ENCODE measurements at places on chromosomes 11 and 22.
A peak's percentile ranks its signal among the peaks of the same experiment; 100 is the strongest.

- no peak for DNase-seq
Measured at GRCh38 chr11:96024666-96025065, 100.8 kb upstream of the MTMR2 start.

DNA sequence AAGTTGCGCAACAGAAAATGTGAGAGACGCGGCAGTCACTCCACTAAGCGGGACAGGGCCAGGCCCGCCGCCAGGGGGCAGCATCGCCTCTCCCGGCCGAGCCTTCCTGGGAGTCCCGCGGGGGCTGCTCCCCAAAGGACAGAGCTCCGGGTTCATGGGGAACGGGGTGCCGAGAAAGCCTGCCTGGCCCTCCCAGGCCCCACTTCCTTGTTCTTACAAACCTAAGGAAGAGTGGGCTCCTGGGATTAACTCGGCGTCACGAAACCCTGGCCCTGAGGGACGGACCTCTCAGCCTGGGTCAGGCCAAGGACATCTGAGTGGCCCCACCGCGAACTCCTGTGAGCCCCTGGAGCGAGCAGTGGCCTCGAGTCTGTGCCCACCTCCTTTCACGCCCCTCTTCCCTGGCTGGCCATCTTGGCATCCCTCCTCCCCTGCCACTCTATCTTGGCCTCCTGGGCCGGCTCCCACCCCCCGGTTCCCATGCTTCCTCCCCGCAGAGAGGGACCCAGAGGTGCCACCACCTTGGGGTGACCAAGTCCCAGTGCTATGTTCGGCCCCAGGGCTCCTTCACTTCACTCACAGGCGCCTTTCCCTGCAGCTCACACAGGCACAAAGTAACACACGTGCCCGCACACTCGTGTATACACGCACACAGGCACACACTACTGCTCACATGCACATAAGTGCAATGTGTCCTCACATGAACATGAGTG lies 99.9 kb upstream of the FGF3 start:
- DNase-seq = peak; percentile 67

DNA sequence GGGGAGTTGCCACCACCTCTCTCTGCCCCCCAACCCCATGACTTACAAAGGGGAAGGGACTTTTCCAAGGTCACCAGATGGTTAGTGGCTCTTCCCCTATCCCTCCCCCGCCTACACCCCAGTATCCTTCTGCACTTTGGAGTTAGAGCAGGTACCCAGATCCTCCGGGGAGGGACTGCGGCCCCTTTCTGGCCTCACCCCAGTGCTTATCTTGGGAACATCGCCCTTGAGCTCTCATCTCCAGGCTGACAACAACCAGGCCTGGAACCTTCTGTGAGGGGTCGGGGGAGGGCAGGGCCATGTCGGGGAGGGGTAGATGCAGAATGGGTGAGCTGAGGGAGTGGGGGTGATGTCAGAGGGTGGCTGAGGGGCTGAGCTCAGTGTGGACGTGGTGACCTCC lies 7.5 kb upstream of the NAALADL1 start:
- peak; percentile 26 for DNase-seq

DNA sequence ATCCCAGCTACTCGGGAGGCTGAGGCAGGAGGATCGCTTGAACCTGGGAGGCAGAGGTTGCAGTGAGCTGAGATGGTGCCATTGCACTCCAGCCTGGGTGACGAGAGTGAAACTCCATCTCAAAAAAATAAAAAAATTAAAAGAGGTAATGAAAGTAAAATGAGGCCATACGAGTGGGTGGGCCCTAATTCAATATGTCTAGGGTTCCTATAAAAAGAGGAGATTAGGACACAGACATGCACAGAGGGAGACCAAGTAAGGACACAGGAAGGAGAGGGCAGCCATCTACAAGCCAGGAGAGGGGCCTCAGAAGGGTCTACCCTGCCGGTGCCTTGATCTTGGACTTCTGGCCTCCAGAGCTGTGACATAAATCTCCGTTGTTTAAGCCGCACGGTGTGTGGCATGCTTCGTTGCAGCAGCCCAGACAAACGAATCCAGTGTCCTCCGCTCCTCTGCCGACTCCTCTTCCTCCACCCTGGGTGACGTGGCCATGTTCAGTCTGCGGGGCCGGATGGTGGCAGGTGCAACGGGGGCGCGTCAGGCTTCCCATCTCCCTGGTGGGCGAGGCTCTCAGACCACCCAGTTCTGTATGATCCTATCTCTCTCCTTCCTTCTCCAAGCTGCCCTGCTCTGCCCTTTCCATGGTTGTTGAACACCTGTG lies 51.6 kb upstream of the PARVG start:
- peak; percentile 45 for DNase-seq

DNA sequence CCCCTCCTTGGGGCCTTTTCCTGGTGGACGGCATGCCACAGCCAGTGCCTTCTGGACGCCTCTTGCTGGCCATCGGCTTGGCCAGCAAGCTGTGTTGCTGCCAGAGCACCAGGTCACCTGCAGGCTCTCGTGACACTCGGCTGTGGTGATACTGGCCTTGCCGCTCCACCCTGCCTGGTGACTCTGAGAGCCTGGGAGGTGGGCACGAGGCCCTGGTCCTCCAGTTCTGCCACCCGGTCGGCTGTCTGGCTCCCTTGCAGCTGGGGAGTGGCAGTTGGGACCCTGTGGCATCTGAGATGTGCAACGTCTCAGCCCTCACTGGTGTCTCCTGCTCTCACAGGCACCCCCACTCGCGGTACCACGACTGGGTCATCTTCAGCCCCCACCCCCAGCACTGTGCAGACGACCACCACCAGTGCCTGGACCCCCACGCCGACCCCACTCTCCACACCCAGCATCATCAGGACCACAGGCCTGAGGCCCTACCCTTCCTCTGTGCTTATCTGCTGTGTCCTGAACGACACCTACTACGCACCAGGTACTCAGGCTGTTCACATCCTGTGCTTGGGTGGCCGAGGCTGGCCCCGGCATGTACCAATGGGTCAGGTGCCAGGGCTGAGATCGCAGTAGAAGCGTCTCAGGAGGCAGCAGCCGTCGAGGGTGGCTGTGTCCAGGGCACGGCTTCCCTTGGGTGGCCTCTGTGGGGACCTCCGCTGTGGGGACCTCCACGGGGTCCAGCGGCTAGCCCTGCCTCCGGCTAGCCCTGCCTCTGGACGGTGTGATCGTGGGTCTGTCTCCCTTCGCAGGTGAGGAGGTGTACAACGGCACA lies 26.0 kb downstream of the MUC2 start:
- DNase-seq = no peak

DNA sequence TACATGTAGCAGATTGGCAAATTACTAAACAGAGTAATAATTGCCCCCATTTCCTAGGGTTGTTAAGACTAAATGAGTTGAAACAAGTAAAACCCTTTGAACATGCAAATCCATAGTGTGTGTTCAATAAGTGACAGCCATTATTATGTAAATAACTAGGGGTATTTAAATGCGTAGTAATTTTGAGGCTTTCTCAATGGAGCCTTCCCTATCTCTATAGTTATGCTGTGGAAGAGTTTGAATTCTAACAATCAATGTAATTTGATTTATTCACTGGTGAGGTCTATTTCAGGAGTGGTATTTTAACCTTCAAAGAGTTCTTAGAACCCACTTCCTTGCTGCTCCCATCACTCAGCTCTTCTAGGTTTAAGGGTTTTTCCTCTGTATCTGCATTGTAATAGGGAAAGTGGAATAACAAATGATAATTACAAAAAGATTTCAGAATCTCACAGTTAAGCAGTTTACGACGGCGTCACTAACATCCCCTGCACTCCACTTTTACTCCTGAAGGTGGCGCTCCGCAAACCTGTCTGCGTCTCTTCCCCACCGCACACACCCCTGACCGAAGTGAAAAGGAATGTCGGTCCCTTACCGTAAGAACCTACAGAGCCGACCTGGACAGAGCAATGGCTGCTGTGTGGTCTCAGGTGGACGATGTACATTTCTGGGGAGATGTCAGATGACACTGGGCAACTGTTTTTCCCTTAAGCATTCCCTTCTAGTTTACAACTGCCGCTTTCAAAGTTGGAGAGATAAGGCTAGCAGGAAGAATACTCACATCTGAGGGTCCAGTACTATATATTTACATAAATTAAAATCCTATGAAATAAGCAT lies 80.8 kb downstream of the ZC3H12C start:
- peak; percentile 65 for DNase-seq

DNA sequence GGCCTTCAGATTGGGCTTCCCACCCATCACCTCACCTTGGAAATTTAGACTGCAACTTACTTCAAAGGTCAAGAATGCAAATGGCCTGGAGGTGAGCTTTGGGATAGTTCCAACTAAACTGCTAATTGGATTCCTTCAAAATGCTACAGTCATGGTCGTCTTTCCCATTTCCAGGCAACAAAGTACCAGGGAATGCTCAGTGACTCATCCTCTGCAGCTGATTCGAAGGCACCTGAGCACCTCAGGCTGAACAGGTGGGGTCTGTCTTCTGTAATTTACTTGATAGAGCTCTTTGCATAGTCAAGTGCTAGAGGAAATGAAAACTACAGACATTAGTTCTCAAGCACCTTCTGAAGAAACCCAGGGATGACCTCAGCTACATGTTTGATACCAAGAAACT lies 20.5 kb upstream of the FSHB start:
- DNase-seq = no peak

GRCh38 chr22:21961886-21962654 lies 9.4 kb upstream of the PPM1F start:
- DNase-seq = no peak

DNA sequence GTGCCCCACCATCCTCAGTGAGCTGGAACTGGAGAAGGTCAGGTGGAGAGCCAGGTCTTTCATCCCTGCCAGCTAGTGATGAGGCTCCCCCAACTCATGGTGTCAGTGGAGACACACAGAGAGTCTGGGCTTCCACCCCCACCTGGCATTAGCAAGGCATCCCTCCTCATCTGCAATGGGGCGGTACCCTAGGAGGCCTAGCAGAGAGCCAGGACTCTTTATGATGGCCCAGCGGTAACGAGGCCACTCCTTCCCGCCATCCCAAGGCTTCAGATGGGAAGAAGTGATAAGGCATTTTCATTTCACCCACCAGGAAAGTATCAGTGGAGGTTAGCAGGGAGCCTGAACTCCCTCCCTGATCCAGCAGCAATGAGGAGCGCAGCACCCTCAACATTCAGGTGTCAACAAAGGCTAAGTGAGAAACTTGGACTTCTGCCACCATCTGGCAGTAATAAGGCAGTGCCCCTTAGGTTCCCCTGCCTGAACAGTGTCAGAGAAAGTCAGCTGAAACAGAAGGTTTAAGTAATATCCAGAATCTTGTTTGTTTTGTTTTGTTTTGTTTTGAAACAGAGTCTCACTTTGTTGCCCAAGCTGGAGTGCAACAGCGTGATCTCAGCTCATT lies 40.5 kb upstream of the FBLN1 start:
- DNase-seq = no peak

- DNase-seq = no peak
Measured at GRCh38 chr11:123484448-123484847, 54.4 kb downstream of the GRAMD1B start.

GRCh38 chr22:33883561-33883960 lies 36.7 kb downstream of the LARGE1 start:
- no peak for DNase-seq

- peak; percentile 67 for DNase-seq
Measured at GRCh38 chr11:3894128-3894731, 38.8 kb downstream of the STIM1 start.

- no peak for DNase-seq
Measured at GRCh38 chr11:107787733-107788132, 70.9 kb downstream of the SLC35F2 start.

DNA sequence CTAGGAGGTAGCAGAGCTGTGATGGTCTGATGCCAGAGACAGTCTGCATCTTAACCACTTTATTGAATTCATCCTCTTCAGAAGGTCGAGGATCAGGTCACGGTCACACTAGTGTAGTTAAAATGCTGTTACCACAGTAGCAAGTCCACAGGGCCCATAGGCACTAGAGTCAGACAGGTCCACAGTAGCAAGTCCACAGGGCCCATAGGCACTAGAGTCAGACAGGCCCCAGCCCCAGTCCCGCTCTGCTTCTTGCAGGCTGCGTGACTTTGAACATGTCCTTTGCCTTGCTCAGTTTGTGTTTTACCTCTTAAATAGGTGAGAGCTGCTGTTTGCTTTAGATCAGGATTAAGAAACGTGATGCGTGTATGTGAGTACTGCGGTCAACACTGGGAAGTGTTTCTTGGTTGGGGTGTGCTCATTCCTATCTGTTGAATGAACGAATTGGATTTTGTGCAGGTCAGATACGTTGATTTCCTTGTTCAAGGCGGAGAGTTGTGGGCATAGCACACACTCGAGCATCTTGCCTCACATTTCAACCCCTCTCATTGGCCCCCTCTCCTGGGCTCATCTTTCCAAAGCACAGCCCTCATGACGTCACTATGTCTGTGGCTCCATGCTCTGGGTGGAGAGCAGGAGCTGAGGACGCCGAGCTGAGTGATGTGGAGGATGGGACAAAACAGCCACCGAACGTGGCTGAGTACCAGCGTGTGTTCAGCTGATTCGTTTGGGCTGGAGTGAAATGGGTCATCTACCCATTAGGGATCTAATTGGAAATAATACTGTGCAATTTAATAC lies 191.7 kb downstream of the TBC1D22A start:
- DNase-seq = no peak

DNA sequence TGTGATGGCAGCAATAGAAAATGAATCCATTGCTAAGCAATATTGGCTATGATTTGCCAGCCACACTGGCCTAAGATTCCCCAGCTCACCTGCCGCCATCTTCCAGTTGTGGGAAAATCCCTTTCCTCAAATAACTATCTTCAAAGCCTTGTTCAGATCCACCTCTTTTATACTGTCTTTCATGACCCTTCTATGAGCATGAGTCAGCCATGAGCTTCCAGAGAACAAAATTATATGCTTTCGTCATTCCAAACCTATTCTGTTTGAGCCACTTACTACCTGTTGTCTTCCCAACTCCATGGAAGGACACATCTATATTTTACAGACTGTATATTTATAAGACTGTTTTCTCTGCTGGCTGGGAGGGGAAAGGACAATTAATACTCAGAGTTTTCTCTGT lies 25.0 kb upstream of the PRSS23 start:
- DNase-seq = no peak

GRCh38 chr22:31084811-31085492 lies 3.8 kb downstream of the SMTN start:
- peak; percentile 97 for DNase-seq

- no peak for DNase-seq
Measured at GRCh38 chr11:38160433-38160832, 1562.4 kb upstream of the RAG2 start.

DNA sequence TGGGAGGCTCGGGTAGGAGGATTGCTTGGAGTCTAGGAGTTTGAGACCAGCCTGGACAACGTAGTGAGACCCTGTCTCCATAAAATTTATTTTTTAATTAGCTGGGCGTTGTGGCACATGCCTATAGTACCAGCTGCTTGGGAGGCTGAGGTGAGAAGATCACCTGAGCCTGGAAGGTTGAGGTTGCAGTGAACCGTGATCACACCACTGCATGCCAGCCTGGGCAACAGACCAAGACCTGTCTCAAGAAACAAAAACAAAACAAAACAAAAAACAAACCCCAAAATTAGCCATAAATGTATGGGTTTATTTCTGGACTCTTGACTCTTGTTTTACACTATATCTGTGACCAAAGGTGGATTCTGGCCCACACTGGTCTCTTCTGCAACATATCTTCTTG lies 41.6 kb downstream of the EIF3F start:
- no peak for DNase-seq

Measured in suppressor macrophage treated with lipopolysaccharide for 1 hour (primary cell).